ENCODE measurements at places on chromosomes 11 and 22.

DNA sequence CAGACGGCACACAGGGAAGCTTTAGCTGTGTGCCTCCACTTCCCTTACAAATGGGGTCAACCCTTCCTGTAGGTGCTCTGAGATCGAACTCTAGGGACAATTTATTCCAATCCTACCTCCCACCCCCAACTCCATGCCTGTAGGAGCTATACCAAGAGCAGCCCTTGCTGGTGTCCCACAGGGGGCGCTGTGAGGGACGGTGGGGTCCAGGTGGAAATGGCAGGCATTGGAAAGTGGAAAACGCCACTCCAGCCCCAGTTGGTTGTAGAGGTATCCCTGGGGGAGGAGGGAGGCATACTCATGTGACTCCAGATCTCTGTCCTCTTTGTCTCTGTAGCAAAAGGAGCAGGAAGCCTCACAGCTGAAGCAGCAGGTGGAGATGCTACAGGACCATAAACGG lies 161.3 kb downstream of the MYO18B start:
- no peak for DNase-seq

DNA sequence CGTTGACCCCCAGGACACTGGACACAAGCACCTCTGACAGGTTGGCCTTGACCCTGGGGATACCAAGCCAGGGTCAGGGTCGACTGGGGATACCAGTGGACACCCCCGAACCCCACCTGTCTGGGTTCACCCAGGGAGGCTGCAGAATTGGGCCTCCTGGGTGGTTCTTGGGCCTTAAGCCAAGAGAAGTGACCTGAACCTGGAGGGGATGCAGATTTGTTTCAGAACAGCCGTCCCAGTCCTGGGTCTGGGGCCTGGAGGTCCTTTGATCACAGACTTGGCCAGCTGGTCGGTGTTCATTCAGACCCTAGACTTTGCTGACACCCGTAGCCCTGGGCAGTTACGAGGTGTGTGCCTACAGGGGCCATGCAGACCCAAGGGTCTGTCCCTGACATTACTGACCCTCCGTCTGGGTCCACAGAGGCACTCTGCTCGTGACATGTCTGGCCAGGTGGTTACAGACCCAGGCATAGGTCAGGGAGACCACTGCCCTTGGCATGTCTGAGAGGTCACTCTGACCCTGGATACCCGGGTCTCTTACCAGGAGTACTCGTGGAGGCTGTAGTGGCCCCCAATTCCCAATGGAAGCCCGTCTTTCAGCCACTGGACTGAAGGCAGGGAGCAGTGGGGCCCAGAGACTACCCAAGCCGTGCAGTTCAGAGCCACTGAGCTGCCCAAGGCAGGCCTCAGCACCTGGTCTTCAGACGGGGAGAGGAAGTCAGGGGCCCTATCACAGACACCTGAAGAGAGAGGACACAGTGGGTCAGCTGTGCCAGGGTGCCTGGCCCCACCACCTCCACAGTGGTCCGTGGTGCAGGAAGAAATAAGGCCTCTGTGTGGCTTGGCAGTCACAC lies 6.4 kb downstream of the SIGIRR start:
- DNase-seq, result no peak

GRCh38 chr11:118656563-118657165 lies 22.8 kb downstream of the TREH start:
- DNase-seq, result no peak

DNA sequence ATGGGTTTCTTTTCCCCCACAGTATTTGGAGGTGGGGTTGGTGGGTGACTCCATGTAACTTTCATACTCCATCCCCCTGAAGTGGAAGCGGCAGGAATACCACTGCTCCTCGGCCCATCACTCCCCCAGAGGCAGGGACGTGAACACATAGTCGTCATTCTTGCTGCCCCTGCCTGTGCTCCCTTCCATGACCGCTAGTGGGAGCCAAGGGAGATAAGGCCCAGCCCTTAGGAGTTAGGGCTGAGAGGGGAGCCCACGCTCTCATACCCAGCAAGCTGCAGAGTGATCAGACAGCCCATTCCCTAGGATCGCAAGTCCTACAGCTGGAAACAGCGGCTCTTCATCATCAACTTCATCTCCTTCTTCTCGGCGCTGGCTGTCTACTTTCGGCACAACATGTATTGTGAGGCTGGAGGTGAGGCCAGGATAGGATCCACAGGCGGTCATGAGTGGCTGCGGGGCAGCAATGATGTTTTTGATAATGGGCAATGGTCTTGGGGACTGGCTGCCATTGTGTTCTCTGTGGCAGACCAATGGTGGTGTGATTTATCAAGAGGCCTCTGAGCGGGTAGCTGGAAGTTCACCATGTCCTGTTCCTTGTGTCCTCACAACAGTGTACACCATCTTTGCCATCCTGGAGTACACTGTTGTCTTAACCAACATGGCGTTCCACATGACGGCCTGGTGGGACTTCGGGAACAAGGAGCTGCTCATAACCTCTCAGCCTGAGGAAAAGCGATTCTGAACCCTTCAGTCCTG lies 15.9 kb downstream of the RHOG start:
- DNase-seq, result peak; percentile 67

Measured in stimulated activated CD4-positive, alpha-beta T cell treated with anti-CD3 and anti-CD28 coated beads, Interleukin-1b, Interleukin-23, amount 100 ng/mL, for 1 hour (primary cell).